ENCODE measurements at places on chromosomes 11 and 22.

DNA sequence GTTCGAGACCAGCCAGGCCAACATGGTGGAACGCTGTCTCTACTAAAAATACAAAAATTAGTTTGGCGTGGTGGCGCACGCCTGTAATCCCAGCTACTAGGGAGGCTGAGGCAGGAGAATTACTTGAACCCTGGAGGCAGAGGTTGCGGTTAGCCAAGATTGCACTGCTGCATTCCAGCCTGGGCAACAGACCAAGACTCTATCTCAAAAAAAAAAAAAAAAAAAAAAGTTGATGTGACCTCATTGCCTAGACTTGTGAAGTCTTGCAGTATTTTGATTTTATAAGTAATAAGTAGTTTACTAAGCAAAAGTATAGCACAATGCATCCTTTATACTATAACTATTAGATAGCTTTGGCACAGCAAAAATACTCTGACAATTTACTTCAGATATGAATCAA is 9.9 kb upstream of the CUL5 start:
- no peak for DNase-seq

GRCh38 chr11:48017105-48017830 is 36.9 kb downstream of the PTPRJ start:
- peak; percentile 65 for DNase-seq

DNA sequence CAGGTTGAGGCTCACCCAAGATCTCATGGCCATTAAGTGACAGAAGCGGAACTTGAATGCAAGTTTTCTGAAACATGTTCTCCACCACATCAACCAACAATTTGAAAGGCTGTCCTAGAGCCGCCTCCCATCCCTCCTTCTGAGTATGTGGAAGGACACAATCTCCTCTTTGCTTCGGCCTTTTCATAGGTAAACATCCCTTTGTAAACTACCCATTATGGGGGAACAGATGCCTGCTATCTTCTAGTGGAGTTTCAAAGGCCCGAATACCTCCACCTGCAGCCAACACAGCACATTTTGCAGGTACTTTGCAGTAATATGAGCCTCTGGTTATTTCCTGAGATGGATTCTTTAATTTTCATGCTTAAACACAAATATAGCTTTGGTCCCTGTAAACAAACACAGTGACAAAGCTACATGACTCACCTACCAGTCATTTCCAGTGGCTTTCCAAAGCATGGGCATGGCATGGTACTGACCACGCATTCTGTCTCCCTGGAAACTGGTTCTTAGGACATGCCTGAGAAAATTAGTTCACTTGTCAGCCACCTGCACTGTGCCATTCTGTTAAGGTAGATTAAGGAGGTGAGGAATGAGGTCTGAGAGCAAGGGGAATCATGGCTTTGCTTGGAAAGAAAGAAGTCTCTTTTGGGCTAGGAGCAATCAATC is 60.2 kb downstream of the EHF start:
- no peak for DNase-seq

GRCh38 chr22:29945435-29945834 is 62.5 kb downstream of the MTMR3 start:
- no peak for DNase-seq

- DNase-seq = no peak
Measured at GRCh38 chr11:57477507-57478189, 17.3 kb downstream of the RTN4RL2 start.

DNA sequence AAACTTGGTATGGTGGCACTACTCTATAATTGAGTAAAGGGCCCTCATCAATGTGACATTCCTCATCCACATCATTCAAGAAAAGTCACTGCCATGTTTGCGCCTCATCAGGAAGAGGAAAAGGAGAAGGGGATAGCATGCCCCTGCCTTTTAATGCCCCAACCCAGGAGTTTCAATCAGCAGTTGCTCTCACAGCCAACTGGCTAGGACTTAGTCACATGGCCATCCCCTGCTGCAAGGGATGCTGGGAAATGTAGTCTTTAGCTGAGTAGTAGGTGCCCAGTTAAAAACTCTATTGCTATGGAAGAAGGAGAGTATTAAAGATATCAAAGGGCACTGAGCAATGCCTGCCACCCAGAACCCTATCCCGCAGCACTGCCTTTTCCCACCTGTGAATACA is 10.9 kb upstream of the CCND1 start:
- no peak for DNase-seq

GRCh38 chr22:38943201-38943600 is 14.2 kb upstream of the APOBEC3A start:
- peak; percentile 22 for DNase-seq

GRCh38 chr22:49512487-49513165 is 315.0 kb downstream of the BRD1 start:
- DNase-seq = no peak

GRCh38 chr11:4559527-4560440 is 14.8 kb downstream of the OR52M1 start:
- DNase-seq = no peak

GRCh38 chr22:33524511-33525260 is 395.6 kb downstream of the LARGE1 start:
- DNase-seq = no peak

DNA sequence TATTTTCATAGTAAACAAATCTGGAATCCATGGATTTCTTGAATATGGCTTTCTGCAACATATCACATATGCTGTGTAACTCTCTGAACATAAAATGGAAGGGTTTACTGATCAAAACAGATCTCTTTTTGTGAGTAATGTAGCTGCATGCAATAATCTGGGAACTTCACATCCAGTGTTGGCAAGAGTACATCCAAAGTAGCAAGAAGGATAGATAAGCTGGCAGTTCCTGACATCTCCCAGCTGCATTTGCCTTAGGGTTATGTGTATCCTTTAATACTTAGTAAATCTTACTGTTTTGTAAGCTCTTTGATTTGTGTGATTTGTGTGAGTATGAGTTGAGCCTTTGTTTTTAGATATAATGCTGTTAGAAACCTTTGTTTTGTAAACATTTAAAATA is 280.4 kb upstream of the CNTN5 start:
- DNase-seq = no peak

GRCh38 chr11:134711588-134711987 is 299.5 kb upstream of the B3GAT1 start:
- no peak for DNase-seq

GRCh38 chr22:44920183-44920582 is 89.6 kb downstream of the PHF21B start:
- no peak for DNase-seq

GRCh38 chr22:26675687-26676268 is 18.4 kb downstream of the MIAT start:
- no peak for DNase-seq

DNA sequence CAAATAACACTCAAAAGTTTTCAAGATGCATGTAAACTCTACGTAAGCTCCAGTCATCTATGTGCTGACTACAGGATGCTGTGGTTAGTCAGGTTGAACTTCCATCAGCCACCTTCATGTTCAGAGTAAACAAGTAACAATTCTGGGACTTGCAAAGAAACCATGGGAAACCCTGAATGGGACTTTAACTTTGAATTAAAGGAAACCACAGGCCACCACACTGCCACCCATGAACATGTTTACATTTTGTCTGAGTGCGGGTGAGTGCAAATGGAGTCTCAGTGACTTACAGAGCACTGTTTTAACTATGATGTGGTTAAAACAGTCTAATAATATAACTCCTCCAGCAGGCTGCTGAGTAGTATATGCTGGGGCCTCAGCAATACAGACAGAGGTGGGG is 12.9 kb upstream of the SYTL2 start:
- peak; percentile 60 for DNase-seq

GRCh38 chr11:131354251-131354701 is 16.1 kb upstream of the NTM start:
- DNase-seq = no peak

- no peak for DNase-seq
Measured at GRCh38 chr11:34236572-34236971, 121.2 kb downstream of the ABTB2 start.

DNA sequence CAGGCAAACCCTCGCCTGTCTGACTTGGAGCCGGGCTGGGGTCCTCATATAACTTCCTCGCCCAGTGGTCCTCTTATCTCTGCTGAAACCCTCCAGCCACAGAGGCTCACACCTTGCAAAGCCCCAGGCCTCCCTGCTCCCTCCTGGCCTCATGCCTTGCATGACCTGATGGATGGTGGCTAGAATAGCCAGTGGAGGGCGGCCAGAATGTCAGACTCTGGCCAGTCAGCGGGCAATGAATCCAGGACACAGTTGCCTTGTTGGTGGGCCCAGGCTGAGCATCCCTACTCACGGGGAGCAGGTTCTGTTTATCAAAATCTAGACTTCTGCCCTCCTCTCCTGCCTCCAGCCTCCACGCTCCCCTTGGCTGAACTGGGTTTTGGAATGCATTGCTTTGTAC is 69.1 kb upstream of the WNT11 start:
- no peak for DNase-seq

GRCh38 chr11:5983443-5983842 is 3.3 kb downstream of the OR52L1 start:
- no peak for DNase-seq

GRCh38 chr11:36840378-36840777 is 242.3 kb upstream of the RAG2 start:
- no peak for DNase-seq

DNA sequence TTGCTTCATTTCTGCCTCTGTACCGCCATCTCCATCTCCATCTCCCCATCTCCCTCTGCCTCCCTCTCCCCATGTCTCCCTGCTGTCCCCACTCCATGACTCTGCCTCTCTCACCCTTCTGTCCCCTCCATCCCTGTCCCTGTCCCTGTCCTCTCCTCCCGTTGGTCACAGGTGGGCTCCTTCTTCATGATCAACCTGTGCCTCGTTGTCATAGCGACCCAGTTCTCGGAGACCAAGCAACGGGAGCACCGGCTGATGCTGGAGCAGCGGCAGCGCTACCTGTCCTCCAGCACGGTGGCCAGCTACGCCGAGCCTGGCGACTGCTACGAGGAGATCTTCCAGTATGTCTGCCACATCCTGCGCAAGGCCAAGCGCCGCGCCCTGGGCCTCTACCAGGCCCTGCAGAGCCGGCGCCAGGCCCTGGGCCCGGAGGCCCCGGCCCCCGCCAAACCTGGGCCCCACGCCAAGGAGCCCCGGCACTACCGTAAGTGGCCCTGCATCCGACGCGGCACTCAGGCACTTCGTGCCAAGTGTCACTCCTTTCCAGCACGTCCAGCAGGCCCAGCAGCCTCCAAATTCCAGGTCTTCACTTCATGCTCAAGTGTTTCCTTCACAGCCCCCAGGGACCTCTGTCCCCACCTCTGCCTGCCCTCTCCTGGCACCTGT is 76.0 kb downstream of the CACNA1I start:
- no peak for DNase-seq

DNA sequence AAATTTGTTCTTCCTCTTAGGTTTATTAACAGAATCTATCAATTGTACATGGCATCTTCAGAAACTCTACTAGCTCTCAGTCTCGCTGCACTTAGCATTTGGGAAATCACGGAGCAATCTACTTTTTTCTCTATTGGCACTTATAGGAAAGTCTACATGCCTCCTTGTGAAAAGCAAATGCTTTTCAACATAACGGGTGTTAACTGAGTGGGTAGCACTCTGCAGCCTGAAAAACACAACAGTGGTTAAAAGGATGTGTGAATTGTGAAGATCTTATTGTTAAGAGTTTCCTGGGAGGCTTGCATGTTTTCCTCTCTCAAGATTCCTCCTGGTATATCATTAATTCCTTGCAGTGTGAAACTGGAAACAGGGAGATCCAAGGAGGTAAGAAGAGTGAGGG is 204.2 kb upstream of the SESN3 start:
- DNase-seq = no peak

GRCh38 chr11:46889689-46890475 is 28.5 kb downstream of the LRP4 start:
- peak; percentile 79 for DNase-seq

GRCh38 chr11:108983636-108984420 is 319.0 kb downstream of the DDX10 start:
- DNase-seq = no peak

DNA sequence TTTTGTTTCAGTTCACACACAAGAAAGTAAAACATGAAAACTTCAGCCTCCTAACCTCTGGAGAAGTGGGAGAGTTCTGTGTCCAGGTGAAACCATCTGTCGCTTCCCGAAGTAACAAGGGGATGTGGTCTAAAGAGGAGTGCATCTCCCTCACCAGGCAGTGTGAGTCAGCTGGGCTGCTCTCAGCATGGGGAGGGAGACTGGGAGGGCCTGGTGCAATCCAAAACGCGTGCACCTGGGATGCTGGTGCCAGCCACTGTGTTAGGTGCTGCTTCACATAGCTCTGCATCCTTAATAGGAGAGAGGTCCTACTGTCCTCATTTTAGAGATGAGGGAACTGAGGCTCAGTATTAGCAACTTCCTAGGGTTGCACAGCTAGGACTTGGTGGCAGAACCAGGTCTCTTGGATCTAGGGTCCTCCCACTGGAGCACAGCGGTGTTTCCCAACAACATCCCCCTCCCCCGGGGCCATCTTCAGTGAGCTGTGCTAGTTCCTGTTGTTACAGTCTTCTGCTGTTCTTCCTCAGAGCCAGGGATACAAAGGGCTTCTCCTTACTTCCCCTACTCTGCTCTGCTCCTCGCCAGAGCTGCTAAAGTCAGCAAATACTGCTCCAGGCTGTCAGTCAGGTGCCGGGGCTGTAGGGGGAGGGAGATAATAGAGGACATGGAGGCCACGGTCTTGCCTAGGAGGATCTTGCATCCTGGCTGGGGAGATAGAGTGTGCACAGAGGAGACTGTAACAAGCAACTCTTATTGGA is 8.0 kb downstream of the IL10RA start:
- no peak for DNase-seq

DNA sequence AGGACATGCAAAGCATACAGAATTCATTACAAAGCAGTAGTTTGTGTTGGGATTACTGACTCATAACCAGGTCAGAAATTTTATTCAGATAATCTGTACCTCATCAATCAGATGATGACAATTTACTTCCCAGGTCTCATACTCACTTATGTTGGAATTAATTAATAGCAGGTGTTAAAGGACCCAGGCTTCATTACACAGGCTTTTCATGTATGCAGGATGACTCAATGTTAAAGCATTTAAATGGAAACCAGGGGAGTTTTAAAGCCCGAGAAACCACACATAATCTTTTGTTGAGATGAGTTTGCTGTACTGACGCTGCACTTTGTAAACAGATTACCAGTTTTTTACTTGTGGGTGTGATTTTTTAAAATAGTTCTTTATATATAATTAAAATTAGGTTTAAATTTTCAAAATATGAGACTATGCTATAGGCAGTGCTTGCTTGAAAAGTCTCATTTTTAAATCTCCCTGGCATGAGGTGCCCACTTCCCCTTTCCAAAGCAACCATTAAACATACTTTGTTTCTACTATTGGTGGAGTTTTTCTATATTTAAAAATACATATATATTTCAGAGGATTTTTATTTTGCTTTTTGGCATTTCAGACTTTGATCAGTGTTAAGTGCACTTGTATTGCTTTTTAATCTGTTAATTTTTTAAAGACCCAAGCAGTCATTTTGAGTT is 41.0 kb downstream of the CEP57 start:
- no peak for DNase-seq

GRCh38 chr11:4025967-4026324 is 68.7 kb upstream of the RRM1 start:
- DNase-seq = no peak

DNA sequence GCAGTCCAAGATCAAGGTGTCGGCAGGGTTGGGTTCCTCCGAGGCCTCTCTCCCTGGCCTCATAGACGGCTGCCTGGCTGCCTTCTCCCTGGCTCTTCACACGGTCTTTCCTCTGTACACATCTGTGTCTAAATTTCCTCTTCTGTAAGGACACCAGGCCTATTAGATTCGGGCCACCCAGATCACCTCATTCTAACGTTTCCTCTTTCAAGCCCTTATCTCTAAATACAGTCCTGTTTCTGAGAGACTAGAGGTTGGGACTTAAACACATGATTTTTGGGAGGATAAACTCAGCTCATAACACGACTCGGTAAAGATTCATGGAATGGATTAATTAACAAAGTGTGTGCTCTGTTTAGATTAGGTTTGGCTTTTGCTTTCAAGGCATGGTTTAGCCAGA is 136.0 kb upstream of the SORL1-AS1 start:
- DNase-seq = no peak

Data from activated T-cell treated with anti-CD3 and anti-CD28 coated beads, Interleukin-2, amount 50 U/mL, for 48 hours (primary cell).